ENCODE measurements at places on chromosomes 13 and 19.

DNA sequence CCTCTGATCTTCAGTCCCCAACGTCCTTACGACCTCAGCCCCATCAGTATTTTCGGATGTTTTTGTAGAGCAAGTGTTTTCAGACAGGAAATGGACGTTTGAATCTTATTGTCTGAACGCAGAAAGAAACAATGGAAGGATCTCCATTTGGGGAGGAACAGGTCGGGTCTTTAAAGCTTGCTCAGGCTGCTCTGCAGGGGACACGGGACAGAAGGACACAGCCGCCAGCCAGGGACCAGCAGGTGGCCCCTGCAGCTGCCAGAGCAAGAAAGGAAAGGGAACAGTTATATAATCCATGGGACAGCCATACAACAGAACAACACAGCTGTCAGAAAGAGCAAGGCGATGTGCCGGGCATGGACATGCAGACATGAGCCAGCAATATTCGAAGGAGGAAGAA is 18.5 kb upstream of the IGLON5 start:
- no peak for DNase-seq

DNA sequence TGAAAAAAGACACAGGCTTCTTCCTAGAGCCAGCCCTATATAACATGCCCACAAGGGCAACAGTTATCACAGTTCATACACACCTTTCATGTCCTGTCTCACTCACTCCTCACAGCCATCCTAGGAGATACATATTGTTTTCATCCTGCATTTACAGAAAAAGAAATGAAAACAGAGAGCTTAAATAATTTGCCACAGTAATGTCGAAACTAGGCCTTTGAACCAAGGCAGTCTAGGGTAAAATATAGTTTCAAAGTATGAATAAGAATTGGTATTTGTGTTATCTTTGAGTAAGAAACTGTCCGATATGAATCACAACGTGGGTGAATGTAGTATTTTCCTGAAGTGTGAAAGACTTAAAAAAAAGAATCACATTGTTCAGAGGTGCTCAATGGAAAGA is 26.8 kb downstream of the CLDN10 start:
- DNase-seq, result no peak

GRCh38 chr19:34998777-34999497 is 1.2 kb upstream of the GRAMD1A start:
- no peak for DNase-seq

DNA sequence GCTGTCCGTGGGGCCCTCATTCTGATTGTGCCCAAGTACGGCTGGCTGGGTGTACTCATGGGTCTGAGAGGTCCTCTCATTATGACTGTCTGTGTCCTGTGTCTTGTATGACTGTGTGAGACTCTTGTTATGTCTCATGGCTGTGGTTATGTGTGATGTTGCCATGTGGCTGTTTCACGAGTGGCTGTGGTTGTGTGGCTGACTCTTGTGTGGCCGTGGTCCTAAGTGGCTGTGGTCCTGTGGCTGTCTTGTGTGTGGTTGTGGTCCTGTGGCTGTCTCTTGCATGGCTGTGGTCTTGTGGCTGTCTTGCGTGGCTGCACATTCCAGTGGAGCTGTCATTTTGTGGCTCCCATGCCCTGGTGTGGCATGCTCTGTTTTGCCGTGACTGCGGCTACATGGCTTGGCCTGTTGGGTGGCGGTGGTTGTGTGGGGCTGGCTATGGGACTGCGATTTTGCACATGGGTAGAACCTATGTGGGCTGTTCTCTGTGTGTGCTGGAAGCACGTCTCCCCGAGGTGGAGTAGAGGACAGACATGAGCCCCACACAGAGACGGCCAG is 2.5 kb downstream of the LYL1 start:
- no peak for DNase-seq

DNA sequence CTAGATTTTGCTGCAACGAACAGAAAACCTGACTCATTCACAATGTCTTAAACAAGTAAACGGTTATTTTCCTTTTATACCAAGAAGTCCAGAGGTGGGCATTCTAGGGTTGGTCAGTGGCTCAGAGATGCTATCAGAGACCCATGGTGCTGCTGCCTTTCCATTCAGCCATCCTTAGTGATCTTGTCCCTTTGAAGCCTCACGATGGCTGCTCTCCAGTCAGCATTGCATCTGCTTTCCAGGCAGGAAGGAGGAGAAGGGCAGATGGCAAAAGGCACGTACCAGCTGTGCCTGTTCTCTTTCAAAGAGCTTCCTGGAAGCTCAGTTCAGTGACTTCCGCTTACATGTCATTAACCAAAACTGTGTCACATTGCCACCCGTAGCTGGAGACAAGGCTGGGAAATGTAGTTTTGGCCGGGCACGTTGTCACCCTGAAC is 30.1 kb downstream of the WDFY2 start:
- DNase-seq, result peak; percentile 25

DNA sequence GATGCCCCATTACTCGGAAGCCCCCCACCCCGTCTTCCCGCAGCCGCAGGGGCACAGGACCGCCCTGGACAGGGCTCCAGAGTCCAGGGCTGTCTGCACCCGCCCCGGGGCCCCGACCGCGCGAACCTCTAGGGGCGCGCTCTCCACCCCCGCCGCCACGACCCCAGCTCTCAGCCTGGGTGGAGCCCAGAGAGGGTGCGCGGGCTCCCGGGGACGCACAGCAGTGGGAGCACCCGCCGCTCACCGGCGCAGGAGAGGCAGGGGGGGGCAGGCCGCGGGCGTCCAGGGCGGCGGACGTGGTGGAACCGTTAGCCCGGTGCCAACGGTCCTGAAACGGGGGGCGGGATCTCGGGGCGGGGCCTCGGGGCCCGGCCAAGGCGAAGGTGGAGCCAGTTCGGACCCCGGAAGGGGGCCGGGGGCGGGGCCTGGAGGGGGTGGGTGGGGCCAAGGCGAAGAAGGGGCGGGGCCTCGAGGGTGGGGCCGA is at the start of gene ATP8B3:
ATP8B3 (minus strand) TSS at position 335 of the 484 bp plus-strand sequence. CDS start 540 bp downstream, outside the sequence.
- DNase-seq, result no peak

- DNase-seq, result peak; percentile 78
Measured at GRCh38 chr19:29662604-29663404, 2.5 kb upstream of the PLEKHF1 start.

All from renal cortical epithelial cell (primary cell).